ENCODE measurements at places on chromosomes 5 and 9.

DNA sequence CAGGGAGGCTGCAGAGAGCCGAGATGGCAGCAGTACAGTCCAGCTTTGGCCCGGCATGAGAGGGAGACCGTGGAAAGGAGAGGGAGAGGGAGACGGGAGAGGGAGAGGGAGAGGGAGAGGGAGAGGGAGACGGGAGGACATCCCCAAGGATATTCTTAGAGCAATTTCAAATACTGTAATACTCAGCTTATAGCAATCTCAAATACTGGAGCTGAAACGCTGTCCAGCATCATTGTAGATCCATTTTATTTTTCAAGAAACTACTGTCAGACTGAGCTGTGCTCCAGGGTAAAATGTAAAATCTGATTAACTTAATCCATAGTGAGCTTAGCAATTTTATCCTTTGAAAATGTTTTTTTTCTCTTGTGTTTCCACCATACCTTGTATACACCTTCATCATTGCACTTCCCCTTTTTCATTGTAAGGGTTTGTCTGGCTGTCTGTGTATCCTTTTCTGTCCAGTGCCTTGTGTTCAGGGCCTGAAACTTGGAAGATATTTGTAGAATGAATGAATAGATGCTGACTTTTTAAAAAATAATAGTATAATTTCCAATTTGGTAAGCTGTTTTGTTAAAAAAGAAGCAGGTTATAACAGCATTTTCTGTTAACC, 64.0 kb upstream of the LRRC70 start:
- no peak for DNase-seq

DNA sequence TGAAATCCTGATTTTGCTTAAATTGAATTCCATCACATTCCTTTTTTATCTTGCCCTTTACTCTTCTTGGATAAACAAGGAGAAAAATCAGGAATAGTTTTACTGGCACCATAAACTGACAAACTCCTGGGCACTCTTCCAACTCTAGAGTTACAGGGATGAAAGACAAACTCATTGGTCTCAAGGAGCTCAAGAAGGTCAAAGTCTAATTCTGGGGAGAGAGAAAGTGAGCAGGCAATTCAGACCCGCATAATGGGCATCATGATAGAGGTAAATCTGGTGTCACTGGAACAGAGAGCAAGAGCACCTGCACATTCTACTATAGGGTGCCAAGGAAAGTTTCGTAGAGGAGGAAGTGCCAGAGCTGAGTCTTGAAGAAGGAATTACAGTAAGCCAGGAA, 64.8 kb downstream of the GRIN3A start:
- DNase-seq, result no peak

- DNase-seq, result no peak
These were observed 70.6 kb upstream of the GLIS3 start for GRCh38 chr9:4370501-4370900.

DNA sequence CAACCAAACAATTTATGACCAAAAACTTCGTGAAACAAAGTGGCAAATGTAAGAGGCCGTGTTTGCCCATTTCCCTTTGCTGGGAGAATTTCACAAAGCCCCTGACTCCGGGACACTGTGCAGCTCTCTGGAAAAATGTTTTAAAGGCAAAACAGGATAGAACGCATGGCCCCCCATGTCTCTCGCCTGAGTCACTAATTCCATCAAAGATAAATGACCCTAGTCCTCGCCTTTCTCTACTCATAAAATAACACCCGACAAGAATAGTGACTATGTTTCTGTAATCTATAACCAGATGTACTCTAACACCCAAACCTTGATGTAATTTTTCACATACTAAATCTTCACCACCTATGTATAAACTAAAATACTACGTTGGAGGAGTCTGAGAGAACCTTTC, 55.7 kb upstream of the SAP30L start:
- DNase-seq, result no peak

DNA sequence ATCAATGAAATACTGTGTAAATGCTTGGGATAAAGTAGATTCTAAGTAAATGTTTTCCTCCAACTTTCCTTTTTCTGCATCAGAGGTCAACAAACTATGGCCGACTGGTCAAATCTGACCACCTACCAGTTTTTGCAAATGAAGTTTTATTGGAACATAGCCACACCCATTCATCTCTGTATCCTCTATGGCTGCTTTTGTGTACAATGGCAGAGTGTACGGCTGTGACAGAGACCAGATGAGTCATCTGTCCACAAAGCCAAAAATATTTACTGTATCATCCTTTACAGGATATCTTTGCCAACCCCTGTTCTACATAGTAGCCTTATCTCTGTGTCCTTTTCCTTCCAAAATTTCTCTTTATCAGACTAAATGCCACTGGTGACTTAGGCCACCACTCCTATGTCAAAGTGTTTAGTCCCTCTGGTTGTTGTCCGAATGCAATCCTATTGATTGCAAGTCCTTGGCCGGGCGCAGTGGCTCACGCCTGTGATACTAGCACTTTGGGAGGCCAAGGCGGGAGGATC, 218.4 kb upstream of the KLF4 start:
- no peak for DNase-seq

GRCh38 chr5:137615171-137615775, 116.1 kb upstream of the SPOCK1 start:
- no peak for DNase-seq

DNA sequence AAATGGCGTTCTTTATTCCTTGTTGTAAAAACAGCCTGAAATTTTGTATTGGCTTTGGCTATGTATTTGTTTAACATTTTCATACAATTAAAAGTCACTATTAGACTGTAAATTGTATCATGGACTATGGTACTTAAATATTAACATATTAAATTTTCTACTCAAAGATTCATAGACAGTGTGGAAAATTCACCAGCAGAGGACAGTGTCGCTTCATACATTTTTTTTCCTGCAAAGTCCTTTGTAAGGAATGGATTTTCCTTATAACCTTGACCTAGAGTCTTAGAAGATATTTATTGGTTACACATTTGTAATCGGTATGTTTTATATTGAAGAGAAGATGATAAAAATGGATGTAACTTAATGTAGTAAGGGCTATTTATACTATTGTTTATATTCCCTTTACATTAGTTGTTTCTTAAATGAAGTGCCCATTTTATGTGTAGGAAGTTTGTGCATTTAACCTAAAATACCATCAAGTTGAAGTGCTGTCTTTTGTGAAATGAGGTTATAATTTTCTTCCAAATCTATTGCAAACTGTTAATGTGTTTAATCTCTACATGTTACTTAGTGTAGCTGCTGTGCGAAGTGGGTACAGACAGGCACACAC, 150.1 kb downstream of the KDM4C start:
- DNase-seq, result no peak

DNA sequence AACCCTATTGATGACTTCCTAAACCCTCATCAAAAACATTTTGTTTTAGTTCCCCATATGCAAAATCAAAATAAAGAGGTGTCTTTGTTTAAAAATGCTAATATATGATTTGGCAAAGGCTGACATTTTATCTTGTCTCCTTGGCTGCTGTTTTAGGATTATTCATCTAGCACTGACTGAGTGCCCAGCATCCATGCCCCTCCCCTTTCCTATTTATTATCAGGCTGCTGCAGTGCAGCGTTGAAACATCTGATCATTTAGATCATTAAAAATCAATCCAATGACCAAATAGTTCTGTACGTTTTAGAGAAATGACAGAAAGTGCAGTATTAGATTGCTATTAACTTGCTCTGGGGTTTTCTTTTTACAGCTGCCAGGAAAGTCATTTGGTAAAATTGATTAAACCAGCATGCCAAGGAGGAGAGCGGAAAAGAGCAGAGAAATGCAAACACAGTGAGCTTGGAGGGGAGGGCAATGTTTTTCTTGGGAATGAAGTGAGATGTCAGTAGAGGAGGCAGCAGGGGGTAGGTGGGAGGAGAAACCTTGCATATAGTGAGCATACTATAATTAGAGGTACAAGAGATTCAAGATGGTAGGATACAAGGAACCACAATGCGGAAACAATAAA, 286.3 kb downstream of the PDE4D start:
- no peak for DNase-seq

DNA sequence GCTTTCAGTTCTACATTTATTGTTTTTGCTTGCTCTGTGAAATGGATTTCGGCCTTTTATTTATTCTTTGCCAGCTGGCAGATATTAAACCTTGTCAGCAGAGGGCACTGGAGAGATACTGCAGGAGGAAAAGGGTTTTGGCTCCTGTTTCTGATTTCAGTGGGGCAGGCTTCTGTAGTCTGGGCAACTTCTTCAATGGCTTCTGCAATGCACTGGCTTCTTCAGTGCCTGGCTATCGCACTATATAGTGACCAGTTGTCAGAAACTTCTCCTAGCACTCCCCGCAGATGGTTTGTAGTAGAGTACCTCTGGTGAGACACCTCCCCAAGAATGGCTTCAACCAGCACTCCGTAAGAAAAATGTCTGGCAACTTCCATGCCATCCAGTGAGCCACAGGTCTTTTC, 3.2 kb upstream of the NFX1 start:
- no peak for DNase-seq

- no peak for DNase-seq
These were observed 16.7 kb downstream of the SLC36A1 start for GRCh38 chr5:151464101-151464500.

GRCh38 chr5:31993165-31993961, 180.8 kb downstream of the GOLPH3 start:
- DNase-seq, result no peak

- DNase-seq, result peak; percentile 92
These were observed at the start of gene DNLZ for GRCh38 chr9:136363106-136363948. Gene DNLZ, minus strand, starts transcription at chr9:136363744. Its CDS starts 30 bp downstream, at chr9:136363714.

- no peak for DNase-seq
These were observed 1.0 kb downstream of the PRDM6 start for GRCh38 chr5:123089914-123090660.

DNA sequence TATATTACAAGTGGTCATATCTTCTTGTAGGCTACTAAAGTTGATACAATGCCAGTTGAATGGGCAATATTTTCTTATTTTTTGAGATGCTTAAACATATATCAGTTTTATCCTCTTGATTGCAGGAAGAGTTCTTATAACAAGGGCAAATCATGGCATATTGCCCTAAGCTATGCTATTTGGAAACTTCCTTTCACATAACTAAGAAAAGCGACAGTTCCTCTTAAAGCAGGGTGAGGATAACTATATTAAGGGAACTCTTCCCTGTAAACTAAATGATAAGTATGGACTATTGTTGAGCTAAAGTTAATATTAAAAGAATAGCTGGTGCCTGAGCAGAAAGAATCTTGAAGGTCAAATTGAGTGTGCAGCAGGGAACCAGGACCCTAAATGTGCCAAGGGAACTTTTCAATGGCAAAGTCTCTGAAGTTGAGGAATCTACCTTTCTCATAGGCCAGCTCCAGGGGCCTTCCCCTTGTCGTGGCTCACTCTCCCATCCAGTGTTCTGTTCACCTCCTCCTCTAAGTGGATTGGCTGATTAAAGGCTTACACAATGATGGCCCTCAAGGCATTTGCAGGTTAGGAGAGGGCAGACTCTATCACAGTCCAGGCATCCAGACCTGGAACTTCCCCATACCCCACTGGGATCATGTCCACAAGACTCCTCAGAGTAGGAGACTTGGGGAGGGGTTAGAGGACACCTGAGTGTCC, 26.8 kb downstream of the FYB1 start:
- DNase-seq, result no peak

DNA sequence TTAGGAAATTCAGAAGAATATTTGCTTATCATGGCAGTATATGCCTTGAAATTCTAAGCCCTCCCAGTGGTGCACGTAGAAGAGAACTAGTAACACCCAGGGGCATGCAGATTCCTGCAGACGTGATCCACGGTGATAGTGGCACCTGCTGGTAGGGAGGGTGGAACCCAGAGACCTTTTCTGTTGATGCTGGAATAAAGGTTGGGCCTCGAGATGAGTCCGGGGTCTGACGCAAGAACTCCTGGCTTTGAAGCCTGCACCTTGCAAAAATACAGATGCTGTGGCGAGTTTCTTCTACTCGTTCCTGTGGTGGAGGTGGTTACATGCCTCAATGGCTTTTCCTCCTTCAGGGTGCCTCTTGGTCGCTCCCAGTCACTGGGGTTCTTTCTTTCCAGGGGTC, 39.5 kb upstream of the PHF2 start:
- DNase-seq, result no peak

DNA sequence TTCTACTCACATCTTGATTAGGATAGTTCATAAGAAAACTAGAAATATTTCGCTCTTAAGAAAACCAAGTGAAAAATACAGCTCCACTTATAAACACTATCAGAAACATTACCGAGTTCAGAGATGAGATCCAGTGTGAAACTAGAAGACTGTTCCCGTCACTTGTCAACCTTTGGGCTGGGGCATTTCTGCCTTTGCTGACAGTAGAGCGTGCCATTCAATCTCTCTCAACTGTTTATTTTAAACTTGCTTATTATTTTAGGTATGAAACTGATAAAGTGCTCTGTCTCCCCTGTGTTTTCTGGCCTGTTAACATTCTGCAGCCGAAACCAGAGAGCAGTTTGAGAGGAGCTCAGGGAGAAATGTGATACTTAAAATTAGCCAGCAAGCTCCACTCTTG, 16.7 kb downstream of the MRRF start:
- DNase-seq, result no peak

- DNase-seq, result no peak
These were observed 119.5 kb upstream of the CTNND2 start for GRCh38 chr5:12023614-12024241.

DNA sequence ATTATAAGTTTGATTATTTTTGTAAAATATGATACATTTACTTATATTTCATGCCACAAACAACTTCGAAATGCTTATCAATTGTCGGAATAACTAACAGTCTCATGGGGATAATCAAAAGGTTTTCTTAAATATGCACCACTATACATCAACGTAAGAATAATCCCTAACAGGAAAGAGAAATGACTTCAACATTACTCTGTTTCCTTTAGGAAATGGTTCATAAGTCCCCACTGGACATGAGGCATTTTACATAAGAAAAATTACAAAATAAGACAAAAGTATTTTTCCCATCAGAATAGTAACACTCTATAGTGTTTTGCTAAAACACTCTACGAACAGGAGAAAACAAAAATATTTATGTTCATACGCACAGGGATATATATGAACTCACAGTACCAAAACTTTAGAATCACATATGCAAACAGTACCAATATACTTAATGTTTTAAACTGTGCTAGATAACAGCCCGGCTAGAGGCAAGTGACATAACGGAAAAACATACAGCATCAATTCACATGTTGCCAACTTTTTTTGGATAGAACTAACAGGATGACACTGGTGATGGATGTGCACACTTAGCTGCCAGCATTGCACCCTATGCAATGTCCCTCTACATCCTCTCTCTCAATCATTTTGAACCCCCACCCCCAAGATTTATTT, 120.5 kb downstream of the NFIB start:
- DNase-seq, result no peak

DNA sequence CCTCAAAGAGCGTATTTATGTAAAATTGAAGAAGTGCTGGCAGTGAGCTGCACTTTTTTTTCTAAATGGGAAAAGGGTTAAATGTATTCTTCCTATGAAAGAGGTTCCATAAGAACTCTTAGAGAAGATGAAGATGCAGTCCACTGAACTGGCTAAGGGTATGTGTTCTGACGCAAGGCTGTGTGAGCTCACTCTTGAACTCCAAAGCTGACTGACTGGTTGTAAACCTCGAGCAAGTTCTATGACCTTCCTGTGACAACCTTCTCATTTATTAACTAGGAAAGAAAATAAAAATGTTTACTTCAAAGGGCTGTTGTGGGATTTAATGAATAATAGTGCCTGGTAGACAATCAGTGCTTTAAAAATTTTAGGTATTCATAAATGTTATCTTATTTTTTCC, 46.7 kb downstream of the POC5 start:
- DNase-seq, result no peak

GRCh38 chr9:129071526-129072126, 9.3 kb upstream of the DOLPP1 start:
- DNase-seq, result no peak
